ENCODE measurements at places on chromosomes 11 and 22.

GRCh38 chr11:19679952-19680828 lies 32.4 kb upstream of the NAV2 start:
- no peak for DNase-seq

DNA sequence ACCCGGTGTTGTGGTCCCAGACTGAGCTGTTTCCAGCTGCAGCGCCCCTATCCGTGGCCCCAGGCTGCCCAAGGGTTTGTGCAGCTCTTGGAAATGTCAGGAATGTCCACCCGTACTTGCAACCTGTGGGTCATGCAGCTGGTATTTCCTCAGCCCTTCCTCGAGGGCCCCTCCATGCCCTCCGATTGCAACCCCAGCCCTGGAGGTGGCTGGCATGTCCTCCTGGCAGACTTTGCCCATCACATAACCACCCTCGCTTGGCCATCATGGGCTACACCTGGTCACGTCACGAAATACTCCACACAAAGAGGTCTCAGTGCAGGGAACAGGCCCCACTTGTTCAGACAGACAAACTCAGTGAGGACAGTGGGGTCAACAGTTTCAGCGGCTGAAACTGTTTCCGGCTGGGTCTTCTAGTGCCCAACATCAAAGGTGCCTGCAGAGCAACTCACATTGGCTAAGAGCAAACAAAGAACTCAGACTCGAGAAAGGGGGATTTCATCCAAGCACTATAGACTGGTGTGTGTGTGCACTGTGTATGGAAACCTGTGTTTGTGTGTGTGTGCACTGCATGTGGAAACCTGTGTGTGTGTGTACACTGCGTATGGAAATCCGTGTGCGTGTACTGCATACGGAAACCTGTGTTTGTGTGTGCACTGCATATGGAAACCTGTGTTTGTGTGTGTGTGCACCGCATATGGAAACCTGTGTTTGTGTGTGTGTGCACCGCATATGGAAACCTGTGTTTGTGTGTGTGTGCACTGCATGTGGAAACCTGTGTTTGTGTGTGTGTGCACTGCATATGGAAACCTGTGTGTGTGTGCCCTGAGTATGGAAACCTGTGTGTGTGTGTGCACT lies 72.8 kb upstream of the CCND1 start:
- no peak for DNase-seq

DNA sequence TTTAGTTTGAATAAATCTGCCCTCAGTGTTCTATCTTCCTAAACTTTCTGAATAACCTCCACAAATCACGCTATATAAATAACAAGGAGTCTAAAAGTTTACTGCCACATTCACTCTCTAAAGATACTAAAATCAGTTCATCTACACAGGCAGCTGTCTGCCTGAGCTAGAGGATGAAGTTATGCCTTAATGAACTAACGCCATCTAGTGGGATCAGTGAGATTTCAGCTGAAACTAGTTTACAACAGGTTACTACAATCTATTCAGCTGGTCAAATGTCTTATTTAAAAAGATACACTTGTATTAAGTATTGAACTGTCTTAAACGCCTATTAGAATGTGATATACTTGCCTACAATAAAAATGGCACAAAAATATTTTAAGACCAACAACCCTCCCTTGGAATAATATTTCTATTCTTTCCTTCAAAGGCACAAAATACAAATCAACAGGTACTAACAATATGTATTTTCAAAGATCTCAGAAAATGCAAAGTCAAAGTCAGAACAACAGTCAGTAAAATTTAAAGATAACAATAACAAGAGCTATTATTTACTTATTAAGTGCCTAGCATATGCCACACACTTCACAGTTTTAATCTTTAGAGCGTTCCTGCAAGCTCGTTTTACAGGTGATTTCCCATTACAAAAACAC lies 84.1 kb downstream of the LARGE2 start:
- DNase-seq = peak; percentile 64

DNA sequence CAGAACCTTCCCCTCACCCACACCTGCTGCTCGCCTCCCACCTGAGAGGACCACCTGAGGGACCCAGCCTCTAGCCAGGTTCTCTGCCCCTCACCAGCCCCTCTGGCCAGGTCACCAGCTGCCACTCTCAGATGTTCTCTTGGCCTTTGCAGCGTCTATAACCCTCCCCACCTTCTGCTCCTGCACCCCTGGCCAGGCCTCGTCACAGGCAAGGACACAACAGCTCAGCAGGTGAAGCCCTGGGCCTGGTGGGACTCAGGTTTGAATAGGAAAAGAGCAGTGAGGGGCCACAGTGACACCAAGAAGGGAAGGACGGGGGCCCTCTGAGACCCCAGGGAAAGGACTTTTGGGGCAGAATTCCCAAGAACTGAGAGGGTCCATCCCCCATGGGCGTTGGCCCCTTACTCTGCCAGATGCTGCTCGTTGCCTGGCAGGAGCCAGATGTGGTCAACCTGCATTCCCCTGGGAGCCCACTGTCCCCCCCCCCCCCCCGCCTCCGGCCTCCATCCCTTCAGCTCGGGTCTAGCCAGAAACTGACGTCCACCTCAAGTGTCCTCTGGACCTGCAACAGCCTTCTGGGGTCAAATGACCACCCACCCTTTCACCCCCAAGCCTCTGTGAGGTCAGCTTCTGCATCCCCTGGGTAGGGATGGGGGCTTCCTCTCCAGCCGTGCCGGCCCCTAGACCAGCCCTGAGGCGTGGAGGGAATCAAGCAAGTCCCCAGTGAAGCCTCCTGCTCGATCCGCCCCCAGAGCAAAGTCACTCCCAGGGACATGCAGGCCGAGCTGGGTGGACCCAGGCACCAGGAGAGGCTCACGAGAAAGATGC lies 28.7 kb downstream of the SBF1 start:
- DNase-seq = no peak

DNA sequence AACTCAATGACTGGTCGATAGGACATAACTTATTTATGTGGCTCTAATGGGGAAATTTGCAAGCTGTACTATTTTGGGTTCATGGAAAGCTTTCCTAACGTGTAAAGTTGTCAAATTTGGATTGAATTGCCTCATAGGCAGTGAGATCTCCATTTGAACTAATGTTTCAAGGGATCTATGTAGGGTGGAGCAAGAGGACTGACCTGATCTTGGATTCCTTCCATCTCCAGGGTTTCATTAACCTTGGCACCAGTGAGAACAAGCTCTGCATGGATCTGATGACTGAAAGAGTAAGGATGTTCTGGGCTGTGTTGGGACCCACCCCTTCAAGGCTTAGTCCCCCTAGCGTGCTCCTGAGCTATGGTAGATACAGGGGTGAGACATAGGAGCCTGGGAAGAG lies 2.1 kb downstream of the ACCSL start:
- no peak for DNase-seq

GRCh38 chr22:38070250-38070921 lies 13.2 kb downstream of the PICK1 start:
- no peak for DNase-seq

DNA sequence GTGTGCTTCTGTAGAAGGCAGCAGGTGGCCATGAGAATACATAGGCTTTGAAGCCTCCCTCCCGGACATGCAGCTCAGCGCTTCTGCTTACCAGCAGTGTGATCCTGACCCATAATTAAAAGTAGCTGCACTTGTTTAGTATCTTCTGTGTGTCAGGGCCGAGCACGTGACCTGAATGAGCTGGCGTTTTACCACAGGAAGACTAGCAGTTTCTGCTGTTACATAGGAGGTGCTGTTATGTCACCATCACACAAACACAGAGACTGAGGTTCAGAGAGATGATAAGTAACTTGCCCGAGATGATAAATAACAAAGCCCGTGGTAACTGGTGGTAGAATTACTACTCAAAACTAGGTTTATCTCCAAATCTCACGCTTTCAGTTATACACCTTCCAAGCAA lies 329.5 kb downstream of the OPCML start:
- DNase-seq = no peak

DNA sequence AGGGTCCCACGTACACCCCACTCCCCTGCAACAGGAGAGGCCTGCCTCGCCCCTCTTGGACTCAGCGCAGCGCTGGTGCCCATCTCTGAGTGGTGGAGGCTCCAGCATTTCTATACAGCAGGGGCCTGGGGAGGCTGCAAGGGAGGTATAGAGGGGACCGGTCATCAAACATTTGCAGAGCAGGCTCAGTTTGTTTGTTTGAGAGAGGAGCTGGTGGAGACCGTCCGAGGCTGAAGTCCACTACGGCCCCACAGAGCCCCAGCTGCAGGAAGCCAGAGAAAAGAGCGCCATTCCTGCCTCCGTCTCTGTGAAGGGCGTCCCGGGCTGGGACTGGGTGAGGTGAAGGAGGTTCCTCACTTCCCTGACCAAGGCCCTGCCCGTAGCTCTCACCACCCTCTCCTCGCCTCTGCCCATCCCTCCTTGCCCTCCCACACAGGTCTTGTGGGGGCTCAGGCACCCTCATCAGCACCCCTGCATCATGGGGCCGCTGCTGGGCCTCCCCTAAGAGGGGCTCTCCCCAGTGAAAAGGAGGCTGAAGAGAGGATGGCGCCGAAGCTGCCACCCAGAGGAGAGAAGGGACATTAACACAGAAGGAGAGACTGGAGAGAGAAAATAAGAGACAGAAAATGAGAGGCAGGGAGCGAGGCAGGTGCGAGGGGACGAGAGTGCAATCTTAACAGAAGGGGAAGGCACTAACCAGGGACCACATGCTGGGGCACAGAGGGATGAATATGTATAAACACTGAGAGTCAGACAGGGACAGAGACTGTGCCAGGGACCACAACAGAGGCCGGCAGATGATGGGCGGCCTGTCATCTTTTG lies 24.5 kb downstream of the RPUSD4 start:
- DNase-seq = no peak

DNA sequence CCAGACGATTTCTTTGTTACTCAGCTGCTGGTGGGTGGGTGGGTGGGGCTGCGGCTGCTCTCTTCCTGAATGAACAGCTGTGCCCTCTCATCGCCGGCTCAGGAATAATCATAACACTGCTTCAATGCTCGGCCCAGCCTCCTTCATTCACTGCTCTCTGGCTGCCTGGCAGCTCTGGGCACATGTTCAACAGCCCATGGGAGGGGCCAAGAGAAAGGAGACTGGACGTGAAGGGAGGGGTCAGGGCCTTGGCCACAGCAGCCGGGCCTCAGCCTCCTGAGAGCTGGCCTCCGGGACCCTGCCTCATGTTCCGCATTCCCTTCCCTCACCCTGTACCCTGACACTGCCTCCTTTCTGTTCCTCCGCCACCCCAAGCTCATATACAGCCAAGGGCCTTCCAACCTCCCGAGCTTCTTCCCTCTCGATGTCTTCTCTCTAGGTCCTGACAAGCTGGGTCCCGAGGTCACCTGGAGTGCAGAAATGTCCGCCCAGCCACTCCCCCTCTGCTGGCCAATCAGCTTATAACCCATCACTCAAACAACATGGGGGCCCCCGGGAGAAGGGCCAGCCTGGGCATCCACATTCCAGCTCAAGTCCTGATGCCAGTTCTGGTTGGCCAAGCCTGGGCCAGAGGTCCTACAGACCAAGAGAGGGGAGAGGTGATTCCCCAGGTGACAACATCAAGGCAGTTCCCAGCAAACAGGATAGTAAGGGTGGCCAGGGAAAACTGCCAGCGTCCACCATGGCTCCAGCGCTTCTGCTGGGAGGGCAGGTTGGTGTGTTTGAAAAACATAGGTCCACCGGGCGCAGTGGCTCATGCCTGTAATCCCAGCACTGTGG lies 3.2 kb upstream of the CSDC2 start:
- DNase-seq = no peak

DNA sequence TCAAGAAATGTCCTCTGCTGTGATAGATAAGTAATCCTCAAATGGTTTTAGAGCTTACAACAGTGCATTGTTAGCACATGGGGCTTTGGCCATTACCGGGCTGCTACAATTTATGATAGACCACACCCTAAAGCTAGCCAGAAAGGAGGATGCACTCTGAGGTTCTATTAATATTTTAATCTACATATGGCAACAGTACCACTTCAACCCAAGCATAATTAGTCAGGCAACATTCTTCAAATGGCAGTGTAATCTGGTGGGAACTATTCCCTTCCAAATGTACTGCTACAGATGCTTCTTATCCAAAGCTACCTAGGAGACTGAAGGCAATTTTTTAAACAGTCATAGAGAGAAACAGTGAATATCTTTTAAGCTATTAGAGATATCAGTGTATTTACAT lies 697.6 kb downstream of the KCNA4 start:
- DNase-seq = no peak

GRCh38 chr11:46393231-46393616 lies 1.6 kb upstream of the CHRM4 start:
- DNase-seq = no peak

DNA sequence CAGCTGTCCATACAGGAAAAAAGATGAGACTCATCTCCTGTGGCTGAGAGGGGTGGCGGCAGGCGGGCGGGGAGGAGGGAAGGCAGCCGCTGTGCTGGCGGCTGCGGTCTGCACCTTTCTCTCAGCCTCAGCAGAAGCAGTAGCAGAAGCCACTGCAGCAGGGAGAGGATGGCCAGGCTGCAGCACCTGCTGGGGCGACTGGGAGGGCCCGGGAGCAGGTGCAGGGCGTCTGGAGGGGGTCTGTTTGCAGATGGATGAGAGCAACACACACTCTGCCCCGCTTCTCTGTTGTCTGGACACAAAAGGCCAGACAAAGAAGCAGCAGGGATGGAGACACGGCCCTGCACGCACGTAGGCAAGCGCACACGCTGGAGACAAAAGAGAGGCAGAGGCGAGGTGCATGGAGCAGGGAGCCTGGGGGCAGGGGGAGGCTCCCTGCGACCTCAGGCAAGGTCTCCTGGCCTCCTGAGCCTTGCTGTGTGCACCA lies 9.3 kb upstream of the MIAT start:
- peak; percentile 81 for DNase-seq
